ENCODE measurements at places on chromosomes 1 and 21.

GRCh38 chr1:37448185-37448584, 26.2 kb upstream of the ZC3H12A start:
- no peak for DNase-seq

- DNase-seq: no peak
Observed at GRCh38 chr21:29318354-29318753, 19.6 kb downstream of the BACH1 start.

DNA sequence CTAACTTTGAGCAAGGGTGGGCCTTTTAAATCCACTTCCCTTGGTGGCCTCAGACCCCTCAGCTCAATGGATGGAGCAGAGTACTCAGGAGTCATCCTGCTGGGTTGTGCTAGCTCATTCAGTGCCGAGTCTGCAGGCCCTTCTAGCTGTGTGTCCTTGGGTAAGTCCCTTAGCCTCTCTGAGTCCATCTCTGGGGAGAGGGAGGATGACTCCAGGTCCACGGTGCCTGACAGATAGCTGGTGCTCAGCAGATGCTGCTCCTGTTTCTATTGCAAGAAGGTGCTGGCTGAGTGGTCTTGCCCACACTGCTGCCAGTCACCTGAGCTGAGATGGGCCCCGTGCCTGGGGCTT, 11.0 kb downstream of the LDLRAP1 start:
- no peak for DNase-seq

GRCh38 chr1:16625497-16626408, 12.4 kb upstream of the NBPF1 start:
- DNase-seq: no peak

DNA sequence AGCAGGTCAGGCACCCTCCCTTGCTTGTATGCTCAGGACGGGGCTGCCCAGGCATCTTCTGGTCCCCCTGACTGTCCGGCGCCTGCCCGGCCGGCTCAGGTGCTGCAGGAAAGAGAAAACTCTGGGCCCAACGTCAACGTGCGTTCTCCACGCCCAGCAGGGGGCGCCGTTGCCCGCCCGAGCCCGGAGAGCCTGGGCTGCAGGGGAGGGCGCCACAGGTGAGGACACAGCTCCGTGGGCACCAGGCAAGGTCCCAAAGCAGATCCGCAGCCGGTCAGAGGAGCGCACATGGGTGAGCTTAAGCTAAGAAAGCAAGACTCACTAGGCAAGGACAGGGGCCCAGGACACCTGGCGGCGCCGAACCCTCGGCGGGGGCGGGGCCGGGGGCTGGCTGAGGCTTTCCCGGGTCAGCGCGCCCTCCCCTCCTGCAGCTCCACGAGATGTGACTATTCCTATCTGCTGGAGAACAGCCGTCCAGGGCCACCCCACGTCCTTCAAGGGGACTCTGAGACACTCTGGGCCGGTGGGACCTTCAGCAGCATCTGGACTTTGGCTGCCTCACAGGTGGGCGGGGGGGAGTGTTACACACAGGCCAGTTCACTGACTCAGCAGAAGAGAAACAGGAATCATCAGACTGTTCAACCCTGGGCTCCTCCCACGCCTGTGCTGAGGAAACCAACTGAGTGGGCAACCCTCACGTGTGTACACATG, 29.3 kb downstream of the KRTAP10-1 start:
- peak; percentile 97 for DNase-seq

DNA sequence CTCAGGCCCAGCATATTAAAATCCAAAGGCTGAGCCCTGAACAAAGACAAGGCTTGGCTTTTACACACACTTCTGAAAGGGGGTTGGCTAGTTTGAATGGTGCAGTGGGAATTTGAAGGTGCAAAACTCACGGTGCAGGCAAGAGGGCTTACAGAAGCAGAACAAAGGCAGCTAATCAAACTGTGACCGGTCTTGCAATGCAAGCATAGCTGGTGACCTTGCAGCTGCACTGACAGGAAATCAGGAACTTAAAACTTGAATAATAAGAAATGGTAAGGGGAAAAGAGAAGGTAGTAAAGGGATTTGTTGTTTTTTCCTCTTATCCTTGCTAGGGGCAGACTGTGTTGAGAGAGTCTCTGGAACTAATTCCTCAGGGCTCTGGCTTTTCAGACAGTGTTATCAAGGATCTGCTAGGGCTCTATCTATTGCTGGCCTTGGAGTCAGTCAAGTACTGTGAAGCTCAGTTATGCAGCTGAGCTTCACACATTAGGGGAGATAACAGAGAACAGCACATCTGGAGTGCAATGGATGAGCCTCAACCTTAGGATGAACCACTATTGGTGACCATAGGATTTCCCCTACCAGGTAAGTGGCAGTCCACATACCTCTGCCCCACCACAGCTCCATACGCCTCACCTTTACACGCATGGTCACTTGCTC, 97.6 kb downstream of the PPIAL4G start:
- DNase-seq: no peak

DNA sequence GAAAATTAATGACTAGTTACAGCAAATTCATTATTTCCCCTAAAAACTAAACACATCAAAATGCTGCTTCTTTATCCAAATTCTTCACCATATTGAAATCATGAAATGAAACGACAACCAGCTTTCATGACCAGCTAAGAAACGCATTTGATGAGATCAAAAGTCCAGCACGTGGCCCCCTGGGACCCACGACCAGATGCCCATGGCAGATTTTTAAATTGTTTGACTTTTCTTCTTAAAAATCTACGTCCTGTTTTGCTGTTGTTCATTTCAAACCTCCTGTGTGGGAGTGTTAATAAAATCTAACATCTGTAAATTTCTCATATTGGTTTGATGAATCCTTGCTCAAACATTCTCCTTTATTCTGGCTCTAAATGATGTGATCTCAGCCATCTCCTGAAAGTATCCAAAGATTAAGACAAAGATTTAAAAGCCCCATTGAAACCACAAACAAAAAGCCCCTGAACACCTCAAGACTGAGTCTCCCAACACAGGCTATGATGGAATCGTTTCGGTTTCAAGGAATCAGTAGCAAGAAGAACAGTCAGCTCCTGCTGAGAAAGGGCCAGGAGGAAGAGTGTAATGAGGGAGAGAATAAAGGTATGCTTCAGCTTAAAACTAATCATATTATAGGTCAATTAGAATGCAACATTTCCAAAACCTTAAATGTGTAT, 523.6 kb downstream of the SMYD3 start:
- DNase-seq: no peak

GRCh38 chr1:7379441-7379971, 391.6 kb upstream of the VAMP3 start:
- no peak for DNase-seq

- DNase-seq: no peak
Observed at GRCh38 chr1:57325117-57325516, 98.7 kb downstream of the DAB1 start.

- no peak for DNase-seq
Observed at GRCh38 chr21:34640858-34641257, 25.9 kb upstream of the RCAN1 start.

GRCh38 chr1:222385955-222386354, 161.9 kb downstream of the HHIPL2 start:
- DNase-seq: no peak

DNA sequence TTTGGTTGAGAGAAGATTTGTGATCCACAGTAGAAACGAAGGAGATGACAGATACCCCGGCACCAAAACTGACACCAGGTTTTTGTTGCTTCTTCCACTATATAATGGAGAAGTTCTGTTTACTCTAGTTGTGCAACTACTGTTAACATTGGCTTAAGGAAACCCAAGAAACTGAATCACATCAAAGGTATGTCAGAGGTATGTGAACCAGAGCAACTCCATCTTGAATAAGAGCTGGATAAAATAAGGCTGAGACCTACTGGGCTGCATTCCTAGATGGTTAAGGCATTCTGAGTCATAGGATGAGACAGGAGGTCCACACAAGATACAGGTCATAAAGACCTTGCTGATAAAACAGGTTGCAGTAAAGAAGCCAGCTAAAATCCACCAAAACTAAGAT, 173.7 kb upstream of the CAMK1G start:
- no peak for DNase-seq

- DNase-seq: no peak
Observed at GRCh38 chr1:94026619-94027380, 94.1 kb downstream of the ABCA4 start.

DNA sequence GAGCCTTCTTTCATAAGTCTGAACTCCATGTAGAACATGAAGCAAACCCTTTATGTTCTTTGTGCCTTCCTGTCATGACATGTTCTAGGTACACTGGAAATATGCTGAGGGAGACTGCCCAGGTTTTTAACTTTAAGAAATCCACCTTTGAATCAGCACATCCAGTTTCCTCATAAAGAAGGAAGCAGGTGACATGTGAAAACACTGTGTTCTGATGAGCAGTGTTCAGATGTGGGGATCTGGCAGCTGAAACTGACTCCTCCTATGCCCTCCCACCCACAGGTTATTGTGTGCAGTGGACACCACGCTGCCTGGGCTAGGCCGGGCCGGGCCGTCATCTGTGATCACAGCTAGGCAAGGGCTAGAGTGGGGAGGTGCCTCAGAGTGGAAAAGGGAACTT, 51.1 kb downstream of the CNN3 start:
- no peak for DNase-seq

DNA sequence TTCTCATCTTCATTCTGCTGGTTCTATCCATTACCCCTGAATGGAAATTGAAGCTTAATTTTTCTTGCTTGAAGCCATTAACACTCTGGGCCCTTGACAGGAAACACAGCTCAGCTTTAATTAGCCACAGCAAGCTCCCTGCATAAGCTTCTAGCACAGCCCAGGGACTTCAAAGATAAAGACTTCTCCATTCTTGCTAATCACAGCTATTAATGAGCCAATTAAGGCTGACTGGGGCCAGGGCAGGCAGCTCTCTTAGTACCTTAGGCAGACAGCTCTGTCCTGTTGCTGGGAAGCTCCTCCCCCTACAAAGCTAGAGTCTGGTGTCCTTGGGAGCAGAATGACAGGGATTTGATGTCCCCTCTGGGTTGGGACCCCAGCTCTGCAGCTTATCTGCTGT, 27.9 kb upstream of the TRABD2B start:
- DNase-seq: no peak

GRCh38 chr1:60225486-60225885, 151.9 kb upstream of the C1orf87 start:
- DNase-seq: no peak

GRCh38 chr1:15847100-15847892, at the start of gene SPEN:
Gene SPEN (plus strand): TSS chr1:15847707. CDS start chr1:15848068, 361 bp downstream.
- peak; percentile 65 for DNase-seq

- DNase-seq: no peak
Observed at GRCh38 chr1:22043198-22043769, 9.2 kb upstream of the CDC42 start.

GRCh38 chr1:207923121-207923520, 12.2 kb upstream of the CD34 start:
- DNase-seq: no peak

- no peak for DNase-seq
Observed at GRCh38 chr1:99546432-99547416, 99.2 kb upstream of the PALMD start.

DNA sequence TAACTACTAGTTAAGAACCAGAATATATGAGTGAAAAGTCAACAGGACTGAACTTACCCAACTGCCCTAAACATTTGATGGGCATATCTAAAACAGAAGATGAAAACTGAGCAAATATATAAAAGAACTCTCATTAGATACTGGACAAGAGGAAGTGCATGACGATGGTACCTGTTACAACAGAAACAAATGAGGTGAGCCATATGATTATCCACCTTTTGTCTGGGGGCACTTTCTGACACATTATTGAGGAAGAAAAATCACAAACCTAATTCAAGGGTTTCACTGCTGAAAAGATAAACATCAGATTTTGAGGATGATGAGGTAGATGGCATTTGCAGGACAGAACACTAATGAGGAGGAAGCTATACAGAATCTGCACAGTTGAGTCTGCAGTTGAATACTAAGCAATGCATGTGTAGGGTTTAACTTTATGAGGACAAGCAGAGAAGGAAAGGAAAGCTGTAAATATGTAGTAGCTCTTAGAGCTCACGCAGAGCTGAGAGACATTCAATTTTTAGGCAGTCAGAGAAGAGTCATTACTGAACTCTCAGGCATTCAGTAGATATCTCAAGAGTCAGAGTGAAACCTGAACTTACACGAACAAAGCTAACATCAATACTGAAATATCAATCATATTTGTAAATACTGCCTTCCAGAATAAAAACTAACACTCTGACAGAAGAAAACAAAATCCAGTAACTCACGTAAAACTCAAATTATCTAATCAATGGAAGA, 262.1 kb downstream of the AKT3 start:
- DNase-seq: peak; percentile 20

- peak; percentile 54 for DNase-seq
Observed at GRCh38 chr1:23216771-23217420, 406 bp downstream of the HTR1D start.

DNA sequence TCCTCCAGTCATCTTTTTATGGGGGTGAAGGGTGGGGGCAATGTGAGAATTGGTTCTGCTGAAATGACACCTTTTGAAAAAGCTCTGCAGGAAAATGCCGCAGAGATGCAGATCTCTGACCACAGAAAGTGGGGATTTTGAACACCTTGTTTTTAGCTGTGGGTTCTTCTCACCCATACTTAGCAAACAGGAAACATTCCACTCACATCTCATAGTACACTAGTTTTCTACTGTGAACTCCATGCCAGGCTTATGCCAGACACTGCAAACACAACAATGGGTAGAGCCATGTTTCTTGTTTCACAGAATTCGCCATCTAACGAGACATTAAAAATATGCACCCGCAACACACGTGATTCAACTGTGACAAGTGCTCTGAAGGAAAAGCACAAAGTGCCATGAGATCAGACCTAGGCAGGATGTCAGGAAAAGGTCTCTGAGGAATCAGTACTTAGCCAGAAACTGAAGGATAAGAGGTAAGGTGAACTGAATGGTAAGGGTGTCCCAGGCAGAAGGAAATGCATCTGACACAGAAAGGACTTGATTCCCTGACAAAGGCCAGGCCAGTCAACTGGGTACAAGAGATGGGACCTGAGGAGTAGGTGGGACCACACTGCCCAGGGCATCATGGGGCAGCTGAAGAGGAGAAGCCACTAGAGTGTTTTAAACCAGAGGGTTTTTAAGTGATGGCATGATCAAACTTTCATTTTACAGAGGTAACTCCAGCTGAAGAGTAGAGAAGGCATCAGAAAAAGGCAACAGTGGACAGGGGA, 83.8 kb upstream of the JAK1 start:
- DNase-seq: no peak

DNA sequence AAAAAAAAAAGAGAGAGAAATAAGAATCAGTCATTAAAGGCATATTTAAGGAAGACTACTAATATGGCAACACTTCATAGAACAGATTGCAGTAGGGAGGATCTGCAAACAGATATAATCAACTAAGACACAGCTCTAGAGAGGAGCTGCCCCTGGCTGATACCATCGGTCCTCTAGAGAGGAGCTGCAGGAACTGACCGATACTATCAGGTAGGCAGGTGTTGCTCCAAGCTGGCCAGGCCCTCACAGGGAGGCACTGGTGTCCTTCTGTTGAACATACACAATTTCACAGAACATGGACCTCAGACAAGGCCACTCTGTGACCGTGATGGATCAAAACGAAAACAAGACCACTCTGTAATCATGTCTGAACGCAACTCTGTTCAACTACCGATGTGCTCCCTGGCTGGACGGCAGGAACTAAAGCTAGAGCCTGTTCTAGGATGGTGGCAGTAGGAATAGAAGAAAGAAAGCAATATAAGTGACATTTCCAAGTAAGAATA, 15.5 kb downstream of the SMYD3 start:
- no peak for DNase-seq

GRCh38 chr1:11790880-11791715, 14.7 kb downstream of the MTHFR start:
- DNase-seq: no peak

- no peak for DNase-seq
Observed at GRCh38 chr1:17919525-17920439, 164.6 kb downstream of the ACTL8 start.

GRCh38 chr1:75134647-75135572, 722 bp downstream of the LHX8 start:
- no peak for DNase-seq

GRCh38 chr1:154276797-154277196, 4.4 kb downstream of the HAX1 start:
- no peak for DNase-seq

Data from GM12891 (cell line).